Tibial artery (tissue), 4 donors: ENCODE measurements at places on chromosomes 3 and 15.

GRCh38 chr15:98889930-98890695 is 117.5 kb downstream of the PGPEP1L start:
- no peak overlapping the region for H3K4me3 ChIP-seq
- no peaks in the 10 kb centered on the region for H3K27me3 ChIP-seq
- H3K27ac ChIP-seq = peak overlapping the region; percentile 89
- no peak for DNase-seq
- no peaks in the 10 kb centered on the region for H3K36me3 ChIP-seq

DNA sequence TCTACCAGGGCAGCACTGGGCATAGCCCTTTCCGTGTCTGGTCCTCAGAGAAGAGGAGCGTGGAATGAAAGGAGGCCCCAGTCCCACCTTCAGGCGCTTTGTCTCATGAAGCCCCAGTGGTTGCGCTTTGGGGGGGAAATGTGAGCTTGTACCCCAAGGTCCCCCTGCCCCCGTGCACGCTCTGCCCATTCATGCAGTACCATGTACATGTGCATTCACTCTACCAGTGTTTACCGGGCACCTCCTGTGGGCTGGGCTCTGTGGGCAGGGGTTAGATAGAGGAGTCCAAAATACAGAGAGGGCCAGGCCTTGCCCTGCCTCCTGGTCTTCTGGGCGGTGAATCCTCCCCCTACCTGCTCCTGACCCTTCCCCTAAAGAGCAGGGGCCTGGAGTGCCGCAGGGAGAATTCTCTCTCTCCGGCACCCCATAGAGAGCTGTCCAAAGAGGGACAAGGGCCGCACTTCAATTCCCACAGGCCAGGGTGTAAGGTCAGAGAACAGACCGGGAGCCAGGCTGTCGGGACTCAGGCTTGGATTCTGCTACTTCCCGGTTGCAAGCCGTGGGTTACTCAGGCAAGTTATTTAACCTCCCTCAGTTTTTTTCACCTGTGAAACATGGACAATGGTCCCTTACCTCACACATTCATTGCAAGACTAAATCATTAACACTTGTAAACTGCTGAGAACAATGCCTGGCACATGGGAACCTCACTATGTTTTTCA is 153.4 kb downstream of the MEGF11 start:
- H3K4me1 ChIP-seq = no peaks in the 10 kb centered on the region
- H3K4me3 ChIP-seq = no peak overlapping the region
- H3K27me3 ChIP-seq = no peaks in the 10 kb centered on the region
- DNase-seq = no peak

- peak overlapping the region; percentile 44 for H3K4me3 ChIP-seq
- no peaks in the 10 kb centered on the region for H3K36me3 ChIP-seq
- no peaks in the 10 kb centered on the region for H3K27me3 ChIP-seq
- no peaks in the 10 kb centered on the region for H3K4me1 ChIP-seq
Measured at GRCh38 chr3:173743111-173743510, 345.6 kb downstream of the NLGN1 start.

- no peak overlapping the region for H3K4me3 ChIP-seq
- H3K27ac ChIP-seq = no peak overlapping the region
- no peaks in the 10 kb centered on the region for H3K27me3 ChIP-seq
- H3K4me1 ChIP-seq = no peaks in the 10 kb centered on the region
- H3K36me3 ChIP-seq = no peaks in the 10 kb centered on the region
Measured at GRCh38 chr15:40320931-40321371, 2.5 kb upstream of the INAFM2 start.

- H3K27me3 ChIP-seq = no peaks in the 10 kb centered on the region
- no peak overlapping the region for H3K27ac ChIP-seq
- H3K4me3 ChIP-seq = no peak overlapping the region
- H3K4me1 ChIP-seq = no peaks in the 10 kb centered on the region
- DNase-seq = no peak
Measured at GRCh38 chr15:94252906-94253491, 21.6 kb downstream of the MCTP2 start.

- H3K4me1 ChIP-seq = no peaks in the 10 kb centered on the region
- H3K36me3 ChIP-seq = no peaks in the 10 kb centered on the region
- peaks cover 11% of the 10 kb centered on the region for H3K27me3 ChIP-seq
Measured at GRCh38 chr3:44050867-44051266, 190.8 kb upstream of the TOPAZ1 start.

DNA sequence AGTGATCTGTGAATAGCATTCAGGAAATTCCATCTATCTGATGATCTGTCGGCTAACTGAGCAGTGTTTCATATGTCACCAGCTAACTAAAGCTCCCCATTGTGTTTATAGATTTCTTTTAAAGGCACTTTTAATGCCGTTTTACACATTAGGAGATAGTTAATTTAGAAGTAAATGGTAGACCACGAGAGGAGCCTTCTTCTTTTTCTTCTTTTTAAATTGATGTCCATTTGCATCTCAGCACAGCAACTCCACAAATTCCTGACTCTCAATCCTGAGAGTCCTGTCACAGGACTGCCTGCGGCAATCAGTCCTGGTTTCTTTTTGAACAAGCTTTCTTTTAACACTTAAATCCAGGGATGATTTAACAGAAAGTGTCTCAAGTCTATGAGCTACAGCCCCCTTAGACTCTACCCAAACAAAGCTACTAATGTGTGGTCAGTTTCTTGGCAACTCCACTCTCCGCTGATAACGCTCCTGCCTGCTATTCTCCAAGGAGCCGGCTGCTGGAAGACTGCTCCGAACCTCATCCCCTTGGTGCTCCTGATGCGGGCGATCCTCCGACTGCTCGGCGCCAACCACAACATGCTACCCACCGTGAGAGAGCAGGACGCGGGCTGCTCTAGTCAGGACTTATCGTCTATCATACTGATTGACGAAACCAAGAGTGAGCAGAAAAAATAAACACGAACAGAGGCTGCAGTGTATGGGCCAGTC is 421.4 kb downstream of the MECOM start:
- no peaks in the 10 kb centered on the region for H3K36me3 ChIP-seq
- H3K27me3 ChIP-seq = no peaks in the 10 kb centered on the region
- peak overlapping the region; percentile 68 for H3K27ac ChIP-seq
- peak; percentile 21 for DNase-seq
- peak overlapping the region; percentile 42 for H3K4me3 ChIP-seq
